ENCODE measurements at places on chromosomes 3 and 15.

GRCh38 chr3:53823026-53823955, 22.9 kb downstream of the CHDH start:
- DNase-seq: no peak

DNA sequence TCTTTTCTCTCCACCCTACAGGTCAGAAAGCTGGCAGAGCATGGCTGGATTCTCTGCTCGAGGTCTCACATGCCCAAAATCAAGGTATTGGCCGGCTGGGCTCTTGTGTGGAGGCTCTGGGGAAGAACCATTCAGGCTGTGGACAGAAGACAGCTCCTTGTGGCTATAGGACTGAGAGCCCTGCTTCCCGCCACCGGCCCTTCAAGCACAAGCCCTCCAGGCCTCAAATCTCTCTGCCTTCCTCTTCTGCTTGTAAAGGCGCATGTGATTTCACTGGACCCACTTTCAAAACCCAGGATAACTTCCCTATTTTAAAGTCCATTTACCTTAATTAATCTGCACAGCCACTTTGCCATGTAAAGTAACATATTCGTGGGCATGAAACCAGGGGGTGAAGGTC, 36.2 kb upstream of the MGLL start:
- no peak for DNase-seq

DNA sequence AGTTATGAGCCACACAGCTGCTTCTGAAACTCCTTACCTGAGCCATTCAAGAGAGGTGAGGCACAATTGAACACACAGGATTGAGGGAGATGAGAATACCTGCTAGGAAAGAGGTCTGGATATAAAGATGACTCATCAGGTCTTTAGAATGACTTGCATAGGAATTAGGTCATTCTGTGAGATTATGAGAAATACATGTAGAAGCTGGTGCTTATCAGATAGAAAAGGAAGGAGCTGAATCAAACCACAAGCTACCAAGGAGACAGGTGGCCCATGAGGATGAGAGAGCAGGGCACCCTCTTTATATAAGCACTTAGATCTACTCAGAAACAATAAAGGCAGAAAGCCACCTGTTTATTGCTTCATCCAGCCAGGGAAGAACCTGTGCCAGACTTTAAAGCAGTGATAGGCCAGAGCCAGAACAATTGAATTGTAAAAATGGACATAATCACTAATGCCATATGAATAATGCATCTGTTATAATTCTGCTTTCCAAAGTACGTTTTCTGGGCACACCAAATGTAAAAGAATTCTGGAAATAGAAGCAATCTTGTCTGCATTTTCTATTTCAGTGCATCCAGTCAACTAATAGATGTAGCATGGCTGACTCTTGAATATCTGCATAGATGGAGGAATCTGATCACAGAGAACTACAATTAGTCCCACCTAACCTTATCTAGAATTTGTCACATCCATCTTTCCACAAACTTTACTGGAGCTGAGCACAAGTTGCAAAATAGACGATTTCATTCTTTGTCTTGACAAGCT, 74.9 kb downstream of the PIK3R4 start:
- no peak for DNase-seq

- DNase-seq: no peak
These were observed 28.0 kb downstream of the ARHGAP31 start for GRCh38 chr3:119322021-119322834.

DNA sequence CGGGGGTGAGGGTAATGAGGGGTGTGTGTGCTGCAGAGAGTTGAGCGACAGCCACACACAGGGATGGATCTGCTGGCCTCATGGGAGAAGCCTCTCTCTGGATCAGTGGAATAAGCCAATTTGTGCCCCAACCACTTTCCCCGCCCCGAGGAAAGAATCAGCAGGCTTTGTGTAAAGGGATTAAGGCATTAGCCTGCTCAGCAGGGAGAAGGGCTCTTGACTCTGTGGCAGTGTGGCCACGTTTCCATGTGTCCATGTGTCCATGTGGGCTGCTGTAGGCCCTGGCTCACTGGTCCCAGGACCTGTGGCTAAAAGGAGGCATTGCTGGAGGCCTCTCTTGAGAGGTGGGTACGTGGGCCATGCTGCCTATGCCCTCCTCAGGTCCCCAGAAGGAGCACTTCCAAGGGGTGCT, 104.7 kb downstream of the HMG20A start:
- DNase-seq: no peak
